Activated gamma-delta T cell treated with Interleukin-2 at 50 U/mL for 16 hours (primary cell): ENCODE measurements at places on chromosomes 2 and 18.

DNA sequence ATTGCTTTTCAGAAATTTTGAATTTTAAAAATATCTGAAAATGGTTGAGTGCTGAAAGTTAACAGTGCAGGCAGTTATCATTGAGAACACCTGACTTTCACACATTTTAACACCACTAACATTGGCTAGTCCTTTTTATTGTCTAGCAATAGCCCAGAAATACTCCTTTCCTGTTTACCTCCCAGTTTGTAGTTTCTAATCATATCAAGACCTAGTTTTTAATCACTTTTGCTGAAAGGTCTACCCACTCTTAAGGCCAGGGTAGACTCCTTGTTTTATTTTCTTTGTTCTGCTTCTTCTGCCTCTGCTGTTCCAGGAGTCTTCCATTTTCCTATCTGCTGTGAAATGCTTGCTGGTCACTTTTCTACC, 72.1 kb downstream of the UBE2E3 start:
- DNase-seq, result no peak

DNA sequence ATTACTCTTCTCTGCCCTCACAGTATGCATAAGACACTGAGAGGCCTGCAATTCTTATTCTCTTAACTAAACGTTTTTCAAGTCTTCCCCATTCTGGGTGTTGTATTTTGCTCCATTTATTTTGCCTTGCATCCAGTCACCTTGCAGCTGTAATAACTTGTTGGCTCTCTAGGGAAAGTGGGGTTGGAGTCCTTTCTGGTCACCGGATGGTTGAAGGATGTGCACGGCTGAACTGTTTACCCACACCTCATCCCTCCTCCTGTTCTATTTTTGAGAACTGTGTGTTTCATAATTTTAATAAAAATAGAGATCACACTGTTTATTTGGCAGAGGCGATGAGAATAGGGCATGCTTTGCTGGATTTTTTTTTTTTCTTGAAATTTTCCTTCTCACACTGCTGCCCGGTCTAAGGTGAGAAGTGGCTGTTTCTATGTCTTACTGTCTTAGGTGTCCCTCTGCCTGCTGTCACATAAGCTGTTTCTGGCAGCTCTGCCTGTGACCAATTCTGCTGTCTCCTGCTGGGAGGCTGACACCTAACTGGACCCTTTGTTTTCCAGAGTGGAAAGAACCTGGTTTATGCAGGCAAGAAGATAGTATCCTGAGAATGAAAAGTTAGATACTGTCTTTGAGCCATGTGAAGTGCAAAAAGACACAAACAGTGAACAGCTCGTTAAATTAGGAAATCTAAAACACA, 342.6 kb downstream of the DPP10 start:
- DNase-seq, result no peak

- DNase-seq, result no peak
These were observed 110.5 kb downstream of the TACR1 start for GRCh38 chr2:75088791-75089190.

DNA sequence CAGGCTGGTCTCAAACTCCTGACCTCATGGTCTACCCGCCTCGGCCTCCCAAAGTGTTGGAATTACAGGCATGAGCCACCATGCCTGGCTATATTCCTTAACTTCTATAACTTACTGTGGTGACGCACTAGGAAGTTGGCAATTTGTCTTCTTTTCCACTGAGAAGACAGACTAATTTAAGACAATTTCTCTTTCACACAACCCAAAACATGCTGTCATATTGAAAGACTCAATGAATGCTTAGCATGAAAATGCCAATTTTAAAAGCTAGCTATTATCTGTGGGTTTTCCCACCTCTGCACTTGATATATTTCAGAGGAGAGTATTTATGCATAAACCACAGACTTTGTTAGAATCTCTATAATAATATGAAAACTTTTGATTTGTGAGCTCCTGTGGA, 84.5 kb downstream of the ERBB4 start:
- DNase-seq, result no peak

DNA sequence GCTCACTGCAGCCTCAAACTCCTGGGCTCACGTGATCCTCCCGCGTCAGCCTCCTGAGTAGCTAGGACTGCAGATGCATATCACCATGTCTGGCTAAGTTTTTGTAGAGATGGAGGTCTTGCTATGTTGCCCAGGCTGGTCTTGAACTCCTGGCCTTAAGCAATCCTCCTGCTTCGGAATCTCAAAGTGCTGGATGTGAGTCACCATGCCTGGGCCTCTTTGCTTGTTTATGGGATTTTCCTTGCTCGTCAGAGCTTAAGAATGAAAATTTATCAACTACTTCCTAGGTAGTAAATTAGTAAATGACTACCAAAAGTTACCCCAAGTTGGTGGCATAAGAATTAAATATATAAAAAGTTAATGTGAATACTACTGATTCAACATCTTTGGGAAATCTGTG, 51.0 kb downstream of the ACTR3 start:
- no peak for DNase-seq

DNA sequence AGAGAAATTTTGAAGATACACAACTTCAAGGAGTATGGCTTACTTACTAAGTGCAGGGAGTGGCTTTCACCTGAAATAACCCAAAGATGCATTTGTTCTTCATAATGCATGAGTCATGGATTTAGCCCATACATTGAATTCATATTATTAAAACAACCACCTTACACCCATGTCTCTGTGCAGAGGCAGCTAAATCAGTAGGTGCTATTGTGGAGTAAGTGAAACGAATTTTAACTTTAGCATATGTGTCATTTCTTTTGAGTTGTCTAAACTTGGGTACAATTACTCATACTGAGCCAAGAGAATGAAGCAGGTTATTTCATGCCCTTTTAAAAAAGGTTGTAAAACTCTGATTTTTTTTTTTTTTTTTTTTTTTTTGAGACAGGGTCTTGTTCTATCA, 11.0 kb upstream of the ANKRD29 start:
- DNase-seq, result no peak

DNA sequence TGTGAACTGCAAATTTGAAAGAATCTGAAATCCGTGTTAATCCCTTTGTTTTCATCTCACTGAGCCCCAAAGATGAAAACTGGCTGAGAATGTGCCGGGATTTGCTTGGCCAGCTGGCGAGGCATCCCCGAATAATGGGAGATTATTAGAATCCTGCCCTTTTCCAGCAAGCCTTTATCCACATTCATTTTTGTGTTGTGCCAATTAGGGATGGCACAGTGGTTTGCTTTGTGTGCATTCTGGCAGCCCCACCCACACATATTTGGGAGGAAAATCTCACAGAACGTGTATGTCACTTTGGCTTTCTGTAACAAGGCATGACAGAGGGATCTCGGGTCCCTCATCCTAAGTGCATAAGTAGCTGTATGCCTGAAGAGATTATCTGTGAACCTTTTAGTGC, 405.8 kb upstream of the FAM98A start:
- no peak for DNase-seq

DNA sequence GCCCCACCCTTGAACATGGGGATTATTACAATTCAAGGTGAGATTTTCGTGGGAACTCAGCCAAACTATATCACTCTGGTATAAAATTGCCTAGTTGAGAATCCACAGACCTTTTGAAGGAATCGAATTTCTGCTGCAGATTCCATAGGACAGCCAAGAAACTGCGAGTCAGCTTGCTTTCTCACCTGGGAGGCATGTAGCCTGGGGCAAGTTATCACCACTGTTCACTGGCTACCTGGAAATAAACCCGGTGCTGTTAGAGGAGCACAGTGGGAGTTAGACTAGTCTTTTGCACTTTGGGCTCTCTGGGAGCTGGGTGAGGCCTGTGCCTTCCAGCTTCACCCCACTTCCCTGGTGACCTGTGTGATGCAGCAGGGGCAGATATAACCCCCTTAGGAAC, 1043.5 kb downstream of the TDRD15 start:
- DNase-seq, result no peak

- DNase-seq, result no peak
These were observed 543 bp upstream of the MARCHF4 start for GRCh38 chr2:216372761-216373291.

DNA sequence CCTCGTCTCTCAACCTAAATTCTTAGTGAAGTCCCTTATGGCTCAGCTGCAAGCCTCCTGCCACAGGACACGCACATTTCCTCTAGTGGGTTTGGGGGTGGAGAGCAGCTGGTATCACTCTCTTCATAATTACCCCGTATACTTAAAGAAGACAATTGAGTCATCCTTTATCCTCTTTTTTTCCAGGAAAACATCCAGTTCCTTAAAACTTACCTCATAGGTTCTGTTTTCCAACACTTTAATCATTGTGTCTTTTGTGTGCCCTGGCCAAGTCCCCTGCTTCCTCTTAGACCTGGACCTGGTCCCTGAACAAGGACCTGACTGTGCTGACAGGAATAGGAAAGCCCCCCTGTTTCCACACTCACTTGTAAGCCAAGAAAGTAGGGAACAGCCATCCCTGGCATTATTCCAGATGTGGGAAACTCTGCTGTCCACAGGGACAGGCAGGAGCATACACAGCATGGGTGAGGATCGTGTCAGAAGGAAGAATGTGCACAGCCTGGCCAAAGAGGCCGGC, 42.3 kb upstream of the MYO1B start:
- no peak for DNase-seq

DNA sequence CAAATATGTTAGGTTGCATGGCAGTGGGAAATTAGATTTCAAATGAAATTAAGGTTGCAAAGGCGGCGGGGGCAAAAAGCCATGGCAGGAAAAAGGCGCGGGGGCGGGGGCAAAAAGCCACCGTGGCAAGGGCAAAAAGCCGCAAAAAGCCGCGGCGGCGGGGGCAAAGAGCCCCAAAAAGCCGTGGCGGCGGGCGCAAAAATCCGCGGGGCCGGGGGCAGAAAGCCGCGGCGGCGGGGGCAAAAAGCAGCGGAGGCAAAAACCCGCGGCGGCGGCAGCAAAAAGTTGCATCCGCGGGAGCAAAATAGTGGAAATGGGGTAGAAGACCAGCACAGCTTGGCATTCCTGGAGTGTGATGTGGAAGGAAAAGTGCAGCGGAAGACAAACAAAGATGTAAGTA, 417.1 kb downstream of the ANKRD30B start:
- DNase-seq, result no peak

DNA sequence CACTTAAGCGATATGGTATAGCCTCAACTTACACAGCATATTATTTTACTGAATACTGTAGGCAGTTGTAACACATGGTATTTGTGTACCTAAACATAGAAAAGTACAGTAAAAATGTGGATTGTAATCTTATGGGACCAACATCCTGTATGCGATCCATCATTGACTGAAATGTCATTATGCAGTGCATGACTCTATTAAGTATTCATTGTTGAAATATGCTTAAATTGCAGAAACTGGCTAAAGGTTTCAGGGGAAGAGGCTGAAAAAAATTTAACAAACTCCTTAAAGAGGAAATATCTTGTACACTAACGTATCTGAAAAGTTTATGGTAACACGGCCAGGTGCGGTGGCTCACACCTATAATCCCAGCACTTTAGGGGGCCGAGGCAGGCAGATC, 214.1 kb upstream of the PARD3B start:
- no peak for DNase-seq

GRCh38 chr2:16277117-16277516, 336.8 kb downstream of the MYCN start:
- no peak for DNase-seq

- DNase-seq, result no peak
These were observed 39.6 kb downstream of the DTNA start for GRCh38 chr18:34749721-34750120.

DNA sequence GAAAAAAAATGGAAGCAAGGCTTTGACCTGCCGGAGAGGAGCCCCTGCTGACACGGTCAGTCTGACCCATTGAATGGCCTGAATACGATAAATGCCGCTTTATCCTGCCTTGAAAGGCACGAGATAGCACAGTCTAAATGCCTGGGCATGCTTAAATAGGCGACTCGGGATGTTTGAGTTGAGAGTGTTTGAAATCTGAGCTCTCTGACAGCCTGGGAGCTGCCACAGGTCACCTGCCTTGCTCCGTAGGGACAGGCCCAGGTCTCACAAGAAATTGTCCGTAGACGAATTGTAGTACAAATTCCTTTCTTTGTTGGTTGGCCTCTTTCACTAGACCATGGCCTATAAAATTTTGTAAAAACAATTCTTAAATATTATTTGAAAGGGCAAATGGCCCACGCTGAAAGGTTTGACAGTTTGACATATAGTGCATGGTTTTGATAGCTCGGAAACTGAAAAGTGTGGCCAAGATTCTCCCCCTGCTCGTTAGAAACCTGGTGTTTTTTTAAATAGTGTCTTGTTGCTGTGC, 72.8 kb downstream of the MEIS1 start:
- DNase-seq, result no peak

DNA sequence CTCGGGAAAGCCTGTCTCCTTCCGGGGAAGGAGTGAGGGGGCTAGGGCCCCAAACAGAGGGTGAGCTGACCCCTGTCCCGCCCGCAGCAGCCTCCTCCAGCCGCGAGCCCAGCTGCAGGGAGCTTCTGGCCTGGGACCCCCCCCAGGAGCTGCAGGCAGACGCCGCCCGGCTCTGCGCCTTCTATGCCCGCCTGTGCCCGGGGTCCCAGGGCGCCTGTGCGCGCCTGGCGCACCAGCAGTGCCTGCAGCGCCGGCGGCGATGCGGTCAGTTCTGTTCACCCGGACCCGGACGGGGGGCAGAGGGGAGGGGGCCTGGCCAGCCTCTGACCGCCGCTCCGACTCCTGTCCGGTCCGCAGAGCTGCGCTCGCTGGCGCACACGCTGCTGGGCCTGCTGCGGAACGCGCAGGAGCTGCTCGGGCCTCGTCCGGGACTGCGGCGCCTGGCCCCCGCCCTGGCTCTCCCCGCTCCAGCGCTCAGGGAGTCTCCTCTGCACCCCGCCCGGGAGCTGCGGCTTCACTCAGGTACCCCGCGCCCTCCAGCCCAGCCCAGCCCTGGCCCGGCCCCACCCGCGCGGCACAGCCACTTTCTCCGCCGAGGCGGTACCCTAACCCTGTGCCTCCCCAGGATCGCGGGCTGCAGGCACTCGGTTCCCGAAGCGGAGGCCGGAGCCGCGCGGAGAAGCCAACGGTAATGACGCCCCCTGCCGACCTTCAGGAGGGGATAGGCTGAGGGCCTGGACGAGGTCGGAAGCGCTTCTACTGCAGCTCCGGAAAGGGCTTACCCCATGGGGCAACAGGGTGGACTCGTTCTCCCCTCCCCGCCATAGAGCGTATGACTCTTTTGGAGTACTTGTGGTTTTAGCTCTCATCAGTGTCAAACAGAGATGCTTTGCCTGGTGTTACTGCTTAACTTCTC, 2.0 kb upstream of the CHRND start:
- no peak for DNase-seq

DNA sequence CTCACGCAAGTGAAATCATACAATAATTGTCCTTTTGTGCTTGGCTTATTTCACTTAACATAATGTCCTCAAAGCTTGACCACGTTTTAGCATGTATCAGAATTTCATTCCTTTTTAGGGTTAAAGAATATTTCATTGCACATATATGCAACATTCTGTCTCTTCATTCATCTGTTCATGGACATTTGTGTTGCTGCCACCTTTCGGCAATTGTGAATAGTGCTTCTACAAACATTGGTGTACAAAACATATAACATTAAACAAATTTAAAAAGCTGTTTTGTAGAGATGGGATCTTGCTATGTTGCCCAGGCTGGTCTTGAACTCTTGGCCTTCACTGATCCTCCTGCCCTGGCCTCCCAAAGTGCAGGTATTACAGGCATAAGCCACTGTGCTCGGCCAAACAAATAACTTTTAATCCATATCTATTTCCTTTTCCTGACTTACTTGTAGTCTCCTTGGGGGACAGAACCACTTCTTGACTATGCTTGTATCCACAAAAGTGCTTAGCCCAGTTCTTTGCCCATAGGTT, 209.3 kb downstream of the SLC4A3 start:
- DNase-seq, result no peak
